ENCODE measurements at places on chromosomes 2 and 18.

- DNase-seq, result no peak
Measured at GRCh38 chr2:28754321-28754720, 2.7 kb downstream of the PPP1CB start.

GRCh38 chr2:104859766-104860450 is 6.0 kb downstream of the POU3F3 start:
- no peak for DNase-seq

DNA sequence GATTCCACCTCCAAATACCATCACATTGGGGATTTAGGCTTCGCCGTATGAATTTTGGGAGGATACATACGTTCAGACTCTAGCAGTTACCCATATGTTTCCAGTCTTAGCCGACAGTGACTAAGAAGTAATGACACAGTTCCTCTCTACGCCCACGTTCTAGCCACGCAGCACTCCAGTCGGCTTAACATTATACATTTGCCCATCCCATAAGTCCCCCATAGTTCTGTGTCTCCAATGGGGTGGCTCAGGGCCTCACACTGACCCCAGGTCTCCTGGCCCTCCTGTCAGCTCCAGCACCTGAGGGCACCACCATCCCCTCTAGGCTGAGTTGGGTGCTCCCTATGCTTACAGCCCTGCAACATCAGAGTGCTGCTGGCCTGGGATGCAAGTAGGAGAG is 18.4 kb upstream of the CNDP2 start:
- DNase-seq, result no peak

DNA sequence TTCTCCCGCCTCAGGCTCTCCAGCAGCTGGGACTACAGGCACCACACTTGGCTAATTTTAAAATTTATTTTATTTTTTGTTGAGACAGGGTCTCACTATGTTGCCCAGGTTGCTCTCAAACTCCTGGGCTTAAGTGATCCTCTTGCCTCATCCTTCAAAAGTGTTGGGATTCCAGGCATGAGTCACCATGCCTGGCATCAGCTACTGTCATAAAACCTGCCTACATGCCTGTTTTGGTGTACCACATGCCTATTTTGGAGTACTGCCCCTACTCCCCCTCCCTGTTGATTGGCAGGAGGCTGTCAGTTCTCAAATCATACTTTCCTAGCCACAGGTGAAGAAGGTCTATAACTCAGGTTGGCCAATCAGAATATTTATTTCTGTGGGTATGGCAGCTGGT is 64.0 kb downstream of the CHST9 start:
- DNase-seq, result no peak

DNA sequence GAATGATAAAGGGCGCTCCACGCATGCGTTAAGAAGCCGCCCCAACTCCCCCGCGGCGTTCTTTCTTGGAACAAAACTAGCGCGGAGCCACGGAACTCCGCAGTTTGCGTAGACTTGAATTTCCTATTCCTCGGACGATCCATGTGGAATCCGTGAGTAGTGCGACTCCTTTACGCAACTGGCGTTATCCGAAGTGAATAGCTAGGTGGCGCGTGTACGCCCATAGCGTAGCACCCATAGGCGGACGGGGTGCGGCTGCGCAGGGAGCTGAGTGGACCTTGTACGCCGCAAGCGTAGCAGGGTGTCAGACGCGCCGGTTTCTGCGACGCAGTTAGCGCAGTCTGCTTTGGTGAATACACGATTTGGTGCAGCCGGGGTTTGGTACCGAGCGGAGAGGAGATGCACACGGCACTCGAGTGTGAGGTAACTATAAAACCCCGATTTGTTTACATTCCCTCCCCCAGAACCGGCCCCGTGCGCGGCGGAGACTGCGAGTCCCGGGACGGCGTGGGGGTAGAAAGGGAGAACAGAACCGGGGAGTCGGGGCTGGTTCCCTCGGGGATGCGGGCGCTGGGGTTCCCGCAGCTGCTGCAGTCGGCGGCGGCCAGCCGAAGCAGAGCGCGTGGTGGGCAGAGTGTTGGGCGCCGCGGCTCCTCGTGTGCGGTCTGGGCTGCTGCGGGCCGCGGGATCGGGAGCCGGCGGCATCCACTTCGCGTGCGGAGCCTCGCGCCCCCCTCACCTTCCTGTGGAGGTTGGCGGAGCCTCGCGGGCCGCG is at the start of gene SLC39A10:
SLC39A10 (plus strand) TSS at position 368 of the 775 bp plus-strand sequence. CDS start 22,817 bp downstream, outside the sequence.
- peak; percentile 98 for DNase-seq

- DNase-seq, result no peak
Measured at GRCh38 chr2:134537121-134537520, 181.7 kb downstream of the TMEM163 start.

- no peak for DNase-seq
Measured at GRCh38 chr2:168255103-168255502, 7.7 kb upstream of the STK39 start.

DNA sequence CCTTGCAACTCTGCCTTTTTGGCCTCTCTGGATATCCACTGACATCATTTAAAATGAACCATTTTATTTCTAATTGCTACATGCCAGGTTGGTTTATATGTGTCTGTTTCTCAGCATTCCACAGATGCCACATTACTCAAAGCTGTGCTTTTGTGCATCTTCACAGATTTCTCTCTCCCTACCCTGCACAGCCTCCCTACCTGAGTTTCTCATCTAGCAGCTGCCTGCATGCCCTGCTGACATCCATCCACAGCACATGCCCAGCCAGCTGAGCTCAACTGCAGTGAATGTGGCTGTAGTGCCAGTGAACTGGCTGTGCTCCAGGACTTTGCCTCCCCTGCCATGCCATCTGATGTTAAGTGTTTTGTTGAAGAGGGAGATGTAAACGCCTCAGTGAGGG is 44.5 kb downstream of the PKP4 start:
- no peak for DNase-seq

DNA sequence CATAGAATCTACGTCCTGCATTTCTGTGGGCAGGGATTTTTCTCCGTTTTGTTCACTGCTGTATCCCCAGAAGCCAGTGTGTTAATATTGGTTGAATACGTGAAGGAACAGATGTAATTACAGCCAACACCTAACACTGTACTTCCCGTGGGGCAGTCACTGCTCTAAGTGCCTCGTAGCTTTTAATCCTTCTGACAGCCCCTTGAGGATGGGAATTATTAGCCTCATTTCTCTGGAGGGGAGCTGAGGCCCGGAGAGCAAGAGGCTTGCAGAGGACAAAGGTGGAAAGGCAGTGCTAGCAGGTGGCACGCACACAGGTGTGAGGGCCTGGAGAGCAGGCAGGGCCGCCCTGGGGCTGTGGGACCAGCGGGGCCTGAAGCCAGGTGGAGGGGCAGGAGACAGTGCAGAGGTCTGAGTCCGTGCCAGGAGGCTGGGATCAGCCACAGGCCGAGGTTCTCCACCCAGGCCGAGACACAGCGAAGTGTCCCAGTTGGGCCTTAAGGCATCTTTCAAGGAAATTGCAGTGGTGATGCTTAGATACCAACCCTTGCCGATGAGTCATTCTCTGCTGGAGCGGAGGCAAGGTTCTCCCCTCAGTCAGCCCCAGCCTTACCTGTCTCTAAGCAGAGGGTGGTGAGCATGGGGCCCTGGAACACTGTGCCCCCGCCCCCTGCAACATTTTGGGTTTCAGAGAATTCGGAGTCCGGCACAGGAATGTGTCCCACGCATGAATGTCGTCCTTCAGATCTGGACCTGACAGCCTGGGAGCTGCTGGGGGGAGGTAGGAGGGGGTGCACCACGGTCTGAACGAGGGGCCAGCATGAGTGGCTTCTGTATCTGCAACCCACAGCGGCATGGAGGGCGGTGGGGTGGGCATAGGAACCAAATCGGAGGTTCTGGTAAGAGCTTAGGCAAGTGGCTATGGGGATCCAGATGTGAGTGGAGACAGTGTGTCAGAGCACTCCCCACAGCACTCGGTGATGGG is 122.6 kb downstream of the GBX2 start:
- no peak for DNase-seq

GRCh38 chr18:3872641-3873040 is 422.7 kb downstream of the TGIF1 start:
- no peak for DNase-seq

- no peak for DNase-seq
Measured at GRCh38 chr2:226059961-226060627, 660.6 kb downstream of the NYAP2 start.

- no peak for DNase-seq
Measured at GRCh38 chr2:181188605-181189004, 208.2 kb downstream of the UBE2E3 start.

DNA sequence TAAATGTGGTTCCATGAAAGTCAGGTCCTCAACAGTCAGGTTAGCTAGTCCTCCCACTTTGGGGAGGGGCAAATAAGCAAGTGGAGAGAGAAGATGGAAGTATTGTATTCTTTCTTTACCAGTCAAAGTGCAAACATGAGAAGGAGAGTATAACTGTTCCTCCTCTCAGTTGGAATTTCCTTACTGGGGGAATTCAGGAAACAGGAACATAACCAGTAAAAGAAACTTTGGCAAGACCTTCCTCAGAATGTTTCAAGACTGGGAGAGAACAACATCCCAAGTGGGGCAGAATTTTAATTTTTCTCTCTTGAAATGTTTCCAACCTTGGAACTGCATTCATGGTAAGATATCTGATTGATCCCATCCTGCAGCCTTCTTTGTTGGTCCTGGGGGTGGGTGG is 552.4 kb upstream of the TNP1 start:
- DNase-seq, result no peak

DNA sequence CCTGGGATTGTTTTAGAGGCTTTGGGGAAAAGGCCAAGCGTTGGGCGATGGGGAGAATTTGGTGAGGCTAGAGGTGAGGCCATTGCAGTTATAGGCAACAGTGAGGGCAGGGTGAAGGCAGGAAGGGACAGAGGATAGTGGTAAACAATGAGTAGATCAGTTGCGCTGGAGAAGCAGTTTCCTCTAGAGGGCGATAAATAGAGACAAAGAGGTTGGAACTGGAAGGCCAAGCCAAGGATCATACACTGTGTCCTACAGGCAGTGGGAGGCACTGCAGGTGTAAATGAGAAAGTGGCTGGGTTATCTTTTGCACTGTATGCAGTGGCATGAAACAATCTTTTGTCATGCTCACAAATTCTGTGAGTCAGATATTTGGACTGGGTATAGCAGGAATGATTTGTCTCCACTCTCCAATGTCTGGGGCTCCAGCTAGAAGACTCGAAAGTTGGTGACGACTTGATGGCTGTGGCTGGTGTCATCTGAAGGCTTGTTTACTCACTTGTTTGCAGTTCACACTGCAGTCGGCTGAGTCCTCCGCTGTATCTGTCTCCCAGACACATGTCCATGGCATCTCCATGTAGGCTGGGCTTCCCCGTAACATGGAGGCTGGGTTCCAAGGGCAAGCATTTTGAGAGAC is 82.1 kb downstream of the TNP1 start:
- peak; percentile 15 for DNase-seq

DNA sequence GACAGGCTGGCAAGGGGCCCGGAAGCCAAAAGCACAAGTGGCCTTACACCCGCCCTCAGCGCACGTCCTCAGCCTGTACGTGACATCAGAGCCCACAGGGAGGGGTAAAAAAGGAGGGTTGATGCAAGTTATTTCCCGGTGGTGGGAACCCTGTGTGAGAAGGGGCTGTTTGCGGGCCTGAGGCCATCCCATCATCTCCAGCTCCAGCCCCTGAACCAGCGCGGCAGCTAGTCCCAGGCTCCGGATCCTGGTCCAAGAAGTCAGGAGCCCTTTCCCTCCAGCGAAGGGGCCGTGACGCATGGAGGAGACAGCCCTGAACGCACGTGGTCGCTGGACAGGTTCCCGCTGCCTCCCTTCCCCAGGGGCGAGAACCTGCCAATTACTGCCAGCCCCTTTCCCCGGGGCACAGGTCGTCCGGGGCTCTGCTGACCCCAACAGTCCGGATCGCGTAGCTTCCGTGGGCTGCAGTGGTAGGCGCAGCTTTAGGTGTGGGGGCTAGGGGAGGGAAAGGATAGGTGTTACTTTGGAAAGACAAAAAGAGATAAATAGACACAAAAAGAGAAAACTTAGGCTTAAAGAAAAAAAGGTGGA is 1.3 kb upstream of the LRP2 start:
- peak; percentile 58 for DNase-seq

DNA sequence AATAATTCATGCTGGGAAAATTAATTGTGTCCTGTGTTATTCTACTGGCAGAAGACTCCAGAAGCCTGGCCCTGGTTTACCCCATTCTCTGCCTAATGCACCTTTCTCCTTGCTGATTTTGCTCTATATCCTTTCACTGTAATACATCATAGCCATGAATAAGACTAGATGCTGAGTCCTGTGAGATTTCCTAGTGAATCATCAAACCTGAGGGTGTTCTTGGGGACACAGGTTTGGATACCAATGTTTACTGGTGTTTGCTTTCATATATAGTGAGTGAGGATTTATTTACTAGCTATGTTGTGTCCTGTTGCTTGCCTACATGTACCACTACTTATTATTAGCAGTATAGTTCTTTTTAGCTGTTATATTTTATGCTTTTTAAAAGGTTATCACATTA is 6.5 kb downstream of the METTL5 start:
- DNase-seq, result no peak

- DNase-seq, result no peak
Measured at GRCh38 chr2:198017068-198017467, 212.7 kb downstream of the PLCL1 start.

DNA sequence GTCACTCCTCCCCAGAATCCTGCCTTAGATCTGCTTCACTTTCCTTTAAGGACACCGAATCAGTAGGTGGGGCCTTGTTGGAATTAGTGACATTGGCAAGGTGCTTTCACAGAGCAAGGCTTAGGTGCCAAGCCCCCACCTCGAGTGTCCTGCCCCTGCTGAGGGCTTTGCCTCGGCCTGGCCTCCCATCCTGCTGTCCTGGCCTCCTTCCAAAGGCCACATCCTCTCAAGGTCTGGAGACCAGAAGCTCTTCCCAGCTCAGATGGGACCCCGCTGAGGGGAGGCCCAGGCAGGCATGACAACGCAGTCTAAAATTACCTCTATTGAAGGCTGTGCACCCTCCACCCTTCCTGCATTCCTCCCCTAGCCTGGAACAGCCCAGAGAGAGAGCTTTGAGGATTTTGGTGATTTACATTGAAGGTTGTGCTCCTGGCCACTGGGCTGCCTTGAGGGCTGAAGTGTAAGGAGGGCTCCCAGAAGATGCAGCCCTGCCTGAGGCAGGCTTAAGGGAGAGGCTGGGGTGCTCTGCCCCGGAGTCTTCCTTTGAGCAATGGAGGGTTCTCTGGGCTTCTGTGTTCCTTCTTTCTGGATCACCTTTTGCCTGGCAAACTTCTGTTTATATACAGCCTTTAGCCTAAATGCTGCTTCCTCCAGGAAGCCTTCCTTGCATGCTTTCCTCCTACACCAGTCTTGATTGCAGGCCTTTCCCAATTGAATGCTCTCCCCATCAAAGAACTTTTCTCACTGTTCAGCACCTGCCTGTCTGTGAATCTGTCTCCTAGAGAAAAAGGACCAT is 154.4 kb downstream of the DDX1 start:
- DNase-seq, result no peak

- DNase-seq, result peak; percentile 62
Measured at GRCh38 chr2:15939854-15940660, at the start of gene MYCN. MYCN (plus strand) TSS chr2:15940550; CDS start chr2:15942065, 1,515 bp downstream.

- peak; percentile 20 for DNase-seq
Measured at GRCh38 chr2:224520064-224520463, 65.1 kb downstream of the CUL3 start.

DNA sequence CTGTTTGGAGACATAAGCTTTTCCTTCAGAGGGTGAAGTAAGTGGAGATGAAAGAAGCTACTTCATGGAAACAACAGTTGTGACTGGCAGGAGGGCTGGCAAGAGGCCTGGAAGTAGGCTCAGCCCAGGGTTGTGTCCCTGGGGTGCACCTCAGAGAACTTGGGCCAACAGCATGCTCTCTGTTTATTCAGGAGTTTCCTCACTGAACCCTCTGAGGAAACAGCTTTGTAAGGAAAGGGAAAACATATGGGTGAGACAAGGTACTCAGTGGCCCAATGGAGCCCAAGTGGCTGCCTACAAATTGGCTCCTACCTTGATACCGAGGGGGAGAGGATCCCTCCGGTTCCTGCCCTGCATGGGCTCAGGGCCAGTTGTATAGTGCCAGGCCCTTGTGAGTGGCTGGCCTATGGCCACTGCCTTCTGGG is 115.5 kb upstream of the ITGA6 start:
- no peak for DNase-seq
